Jurkat, Clone E6-1 (cell line): ENCODE measurements at places on chromosomes 4 and X.

- DNase-seq, result no peak
Measured at GRCh38 chrX:11329021-11329420, 35.8 kb downstream of the AMELX start.

DNA sequence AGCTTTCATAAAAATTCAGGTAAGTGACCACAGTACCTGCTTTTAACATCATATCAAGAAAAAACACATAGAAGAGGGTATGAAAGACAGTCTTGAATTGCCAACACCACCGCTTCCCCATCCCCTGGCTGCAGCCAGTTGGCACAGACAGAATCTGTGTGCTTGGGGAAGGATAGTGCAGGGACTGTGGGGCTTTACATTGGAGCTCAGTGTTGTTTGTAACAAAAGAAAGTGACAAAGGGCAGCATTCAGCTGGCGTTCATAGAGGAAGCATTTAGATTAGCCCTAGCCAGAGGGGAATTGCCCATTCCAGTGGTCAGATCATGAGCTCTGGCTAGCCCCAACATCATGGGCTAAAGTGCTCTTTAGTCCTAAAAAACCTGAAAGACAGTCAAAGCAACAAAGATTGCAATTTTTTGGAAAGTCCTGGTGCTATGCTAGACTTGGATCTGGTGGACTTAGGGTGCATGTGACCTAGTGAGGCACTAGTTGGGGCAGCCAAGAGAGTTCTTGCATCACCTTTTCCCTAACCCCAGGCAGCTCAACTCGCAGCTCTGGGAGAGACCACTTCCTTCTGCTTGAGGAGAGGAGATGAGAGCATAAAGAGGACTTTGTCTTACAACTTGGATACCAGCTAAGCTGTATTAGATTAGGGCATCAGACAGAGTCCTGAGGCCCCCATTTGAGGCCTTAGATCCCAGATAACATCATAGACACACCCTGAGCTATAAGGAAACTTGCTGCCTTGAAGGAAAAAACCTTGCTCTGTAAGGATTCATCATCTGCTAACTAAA lies 1602.4 kb upstream of the ADGRL3 start:
- no peak for DNase-seq

DNA sequence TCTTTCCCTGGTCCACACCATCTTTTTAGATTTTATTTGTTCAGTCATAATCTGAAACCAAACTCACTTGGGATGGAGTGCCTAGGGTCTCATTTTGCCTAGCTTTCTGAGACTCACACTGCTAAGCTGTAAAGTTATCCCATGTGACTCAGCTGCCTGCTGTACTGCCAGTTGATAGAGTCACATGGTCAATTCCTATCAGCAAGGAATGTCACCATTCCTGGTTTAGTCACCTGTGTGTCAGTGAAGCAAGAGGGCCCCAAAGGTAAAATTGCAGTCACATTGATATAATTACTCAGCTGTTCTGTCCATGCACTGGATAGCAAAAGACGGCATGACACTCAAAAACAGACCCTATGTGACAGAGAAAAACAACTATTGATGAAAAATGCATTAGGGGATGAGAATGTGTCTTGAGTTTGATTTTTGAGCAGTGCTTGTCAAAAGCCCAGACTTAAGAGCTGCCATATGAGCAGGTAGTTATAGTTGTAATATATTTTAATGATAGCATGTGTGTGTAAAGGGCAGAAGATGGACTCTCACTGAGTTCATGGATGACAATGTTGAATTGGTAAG lies 413.2 kb downstream of the PPARGC1A start:
- DNase-seq, result no peak

DNA sequence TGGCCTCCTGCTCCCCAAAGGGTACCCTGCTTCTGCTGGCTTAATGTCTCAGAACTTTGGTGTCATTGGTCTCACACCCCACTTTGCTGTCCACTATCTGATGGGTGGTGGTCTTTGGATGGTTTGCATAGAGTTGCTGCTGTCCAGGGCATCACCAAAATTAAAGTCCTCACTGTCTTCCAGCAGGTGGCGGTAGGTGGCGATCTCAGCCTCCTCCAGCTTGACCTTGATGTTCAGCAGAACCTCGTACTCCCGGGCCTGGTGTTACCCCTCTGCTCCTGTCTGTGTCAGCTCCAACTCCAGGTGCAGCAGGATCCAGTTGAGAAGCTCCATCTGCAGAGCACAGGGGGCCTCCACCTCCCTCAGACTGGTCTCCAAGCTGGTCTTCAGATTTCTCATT lies 1169.5 kb upstream of the PABPC4L start:
- peak; percentile 12 for DNase-seq

DNA sequence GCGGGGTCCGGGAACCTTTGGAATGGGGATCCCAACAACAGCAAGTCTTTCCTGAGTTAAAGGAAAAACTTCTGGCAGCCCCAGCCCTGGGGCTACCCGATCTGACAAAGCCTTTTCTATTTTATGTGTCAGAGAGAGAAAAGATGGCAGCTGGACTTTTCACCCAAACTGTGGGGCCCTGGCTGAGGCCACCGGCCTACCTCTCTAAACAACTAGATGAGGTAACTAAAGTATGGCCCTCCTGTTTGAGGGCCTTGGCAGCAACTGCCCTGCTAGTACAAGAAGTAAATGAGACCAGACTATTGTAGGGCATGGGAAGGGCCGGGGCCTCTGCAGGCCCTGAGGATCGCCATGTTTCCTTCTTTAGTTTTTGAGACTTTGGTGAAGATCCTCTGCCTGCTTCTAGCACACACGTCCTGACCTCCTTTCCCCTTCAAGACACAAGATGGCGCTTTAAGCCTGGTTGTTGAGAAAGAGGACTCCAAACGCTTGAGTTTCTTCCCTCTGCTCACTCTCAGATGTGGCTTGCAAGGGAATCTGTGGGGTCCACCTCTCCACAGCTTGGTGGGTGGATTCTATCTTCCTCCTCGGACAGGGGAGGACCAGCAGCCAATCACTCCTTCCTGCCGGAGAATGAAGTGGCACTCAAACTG lies 18.5 kb upstream of the DRD5 start:
- DNase-seq, result peak; percentile 90

- no peak for DNase-seq
Measured at GRCh38 chrX:43469391-43470054, 186.6 kb upstream of the MAOA start.
